ENCODE measurements at places on chromosomes 2 and 18. TPM values are rescaled to one million over a fixed set of nuclear protein-coding genes. Genes with fewer than 3 reads are reported as not detected.

CCDC121 gene
- total RNA-seq: 1.4 TPM

ZSCAN30 gene
- 13.2 TPM for total RNA-seq

- DNase-seq: peak; percentile 51
Measured at GRCh38 chr2:168978461-168978861, 52.7 kb downstream of the ABCB11 start.

SERPINB13 gene
- total RNA-seq: not detected

GRCh38 chr2:47323009-47323821 lies 79.7 kb upstream of the MSH2 start:
- DNase-seq: peak; percentile 60

CAPN14 gene
- 1.0 TPM for total RNA-seq

DNA sequence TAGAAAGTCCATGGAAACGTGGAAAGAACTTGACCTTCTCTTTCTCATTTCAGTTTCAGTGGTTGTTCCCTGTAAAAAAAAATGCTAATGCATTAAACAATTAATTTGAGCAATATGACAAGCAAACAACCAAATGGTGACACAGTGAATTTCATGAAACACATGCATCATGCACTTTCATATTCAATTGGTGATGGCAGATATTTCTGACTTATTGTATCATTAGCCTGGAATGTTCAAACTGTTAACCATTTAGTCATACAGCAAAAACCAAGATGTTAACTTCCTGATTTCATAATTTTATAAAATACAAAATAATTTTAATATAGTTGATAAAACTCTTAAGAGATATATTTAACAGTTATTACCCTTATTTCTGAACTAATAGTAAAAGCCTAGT lies 85.5 kb downstream of the SCN1A start:
- DNase-seq: no peak

DNA sequence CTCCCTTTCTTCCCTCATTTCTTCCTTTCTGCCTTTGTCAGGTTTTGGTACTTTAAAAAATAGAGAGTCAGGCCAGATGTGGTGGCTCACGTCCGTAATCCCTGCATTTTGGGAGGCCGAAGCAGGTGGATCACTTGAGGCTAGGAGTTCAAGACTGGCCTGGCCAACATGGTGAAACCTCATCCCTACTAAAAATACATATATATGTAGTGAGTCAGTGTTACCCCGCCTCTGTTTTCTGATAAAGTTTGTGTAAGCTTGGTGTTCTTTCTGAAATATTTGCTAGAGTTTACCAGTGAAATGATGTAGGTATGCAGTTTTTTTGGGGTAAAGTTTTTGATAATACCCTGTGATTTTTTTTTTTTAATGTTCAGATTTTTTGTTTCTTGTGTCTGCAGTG lies 58.8 kb downstream of the DGKD start:
- peak; percentile 72 for DNase-seq

- no peak for DNase-seq
Measured at GRCh38 chr2:218003281-218003944, 618 bp upstream of the TNS1 start.

GPR155 gene
- 2.5 TPM for total RNA-seq

TMEM17 gene
- total RNA-seq: 2.1 TPM

DNA sequence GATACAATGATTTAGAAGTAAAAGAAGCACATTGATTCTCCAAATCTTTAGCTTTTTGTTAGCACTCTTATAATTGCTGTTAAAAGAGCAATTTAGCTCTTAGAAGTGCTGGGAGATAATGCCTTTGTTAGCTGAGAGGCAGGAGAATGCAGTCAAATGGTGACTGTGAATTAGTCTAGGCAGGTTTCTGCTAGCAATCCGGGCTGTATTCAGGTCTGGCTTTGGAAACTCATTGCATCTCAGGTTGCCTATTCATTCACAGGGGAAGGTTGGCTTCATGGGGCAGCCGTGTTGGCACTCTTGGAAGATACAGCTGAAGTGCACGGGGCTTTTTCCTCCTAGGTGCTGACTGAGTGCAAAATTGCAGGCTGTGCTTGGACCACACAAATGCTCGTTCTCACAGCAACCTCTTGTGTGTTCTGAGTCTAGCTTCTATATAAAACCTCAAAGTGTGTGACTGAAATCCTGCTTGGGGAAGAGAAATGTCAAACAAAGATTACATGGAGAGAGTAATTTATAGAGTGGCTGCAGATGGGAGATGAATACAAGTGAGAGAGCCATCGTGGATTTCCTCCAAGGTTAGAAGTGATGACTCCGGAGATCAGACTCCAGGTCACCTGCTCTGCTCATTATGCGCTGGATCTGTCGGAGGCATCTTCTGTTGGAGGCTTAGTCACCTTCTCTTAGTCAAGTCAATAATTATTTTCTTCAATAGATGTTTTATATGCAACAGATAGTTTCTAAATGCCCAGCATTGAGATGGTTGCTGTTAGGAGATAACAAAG lies 167.8 kb downstream of the PMAIP1 start:
- peak; percentile 70 for DNase-seq

- no peak for DNase-seq
Measured at GRCh38 chr2:118911936-118912335, 30.1 kb upstream of the MARCO start.

- DNase-seq: no peak
Measured at GRCh38 chr2:85926931-85927661, 38.3 kb upstream of the ST3GAL5 start.

GRCh38 chr2:12001621-12002020 lies 255.2 kb downstream of the LPIN1 start:
- DNase-seq: no peak

L3MBTL4 gene
- 0.05 TPM for total RNA-seq

TMEM178A gene
- total RNA-seq: 3.9 TPM

DNA sequence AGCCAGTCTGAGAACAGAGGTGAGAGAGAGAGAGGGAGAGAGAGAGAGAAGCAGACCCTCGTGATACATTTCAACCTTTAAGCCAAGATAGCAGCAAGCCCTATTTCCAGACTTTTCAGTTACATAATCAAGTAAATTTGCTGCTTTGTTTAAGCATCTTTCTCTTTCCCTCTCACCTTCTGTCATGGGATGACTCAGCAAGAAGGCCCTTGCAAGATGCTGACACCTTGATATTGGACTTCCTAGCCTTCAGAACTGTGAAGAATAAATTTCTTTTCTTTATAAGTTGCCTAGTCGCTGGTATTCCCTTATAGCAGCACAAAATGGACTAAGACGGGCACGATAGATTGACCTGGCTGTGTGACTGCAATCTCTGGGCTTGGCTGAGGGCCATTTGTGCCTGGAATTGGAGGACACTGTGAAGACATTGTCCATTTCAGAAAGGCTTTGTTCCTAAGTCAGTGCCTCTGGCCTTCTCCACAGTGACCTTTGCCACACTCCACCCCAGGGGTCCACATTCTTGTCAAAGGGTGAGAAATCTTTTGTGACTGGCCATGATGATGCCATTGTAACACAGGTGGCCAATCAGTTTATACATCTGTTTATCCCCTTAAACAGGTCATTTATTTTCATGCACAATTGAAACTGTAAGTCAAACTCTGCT lies 51.3 kb upstream of the ITSN2 start:
- DNase-seq: no peak

- no peak for DNase-seq
Measured at GRCh38 chr2:239318151-239318611, 82.6 kb downstream of the HDAC4 start.

DNA sequence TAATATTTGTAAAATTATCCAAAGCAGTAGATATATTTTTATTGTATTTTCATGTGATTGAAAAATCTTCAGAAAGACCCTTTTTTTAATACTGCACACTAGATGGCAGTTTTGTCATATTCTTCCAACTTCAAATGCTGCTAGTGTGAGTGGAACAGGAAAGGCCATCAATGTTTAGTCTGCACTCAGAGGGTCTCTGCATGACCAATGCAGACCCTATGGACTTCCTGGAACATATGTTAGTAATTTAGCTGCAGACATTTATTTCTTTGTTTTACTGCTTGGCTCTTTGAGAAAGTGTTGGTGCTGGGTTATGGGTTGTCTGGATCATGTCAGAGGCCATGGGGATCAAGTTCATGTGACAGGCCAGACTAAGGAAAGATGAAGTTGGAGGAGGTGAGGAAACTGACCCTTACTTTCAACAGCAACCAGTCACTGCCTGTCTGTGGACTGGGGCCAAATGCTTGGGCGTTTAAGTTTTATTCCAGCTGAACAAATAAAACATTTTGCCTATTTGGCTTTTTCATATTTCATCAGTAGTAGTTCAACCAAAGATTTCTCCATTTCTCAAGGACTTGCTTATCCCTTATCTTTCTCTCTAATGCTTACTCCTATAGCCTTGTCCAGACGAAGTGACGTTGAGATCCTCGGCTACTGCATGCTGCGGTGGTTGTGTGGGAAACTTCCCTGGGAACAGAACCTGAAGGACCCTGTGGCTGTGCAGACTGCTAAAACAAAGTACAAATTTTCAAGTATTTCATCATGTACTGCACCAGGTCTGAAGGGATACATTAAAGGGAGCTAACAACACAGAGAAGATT lies 84.8 kb downstream of the VRK2 start:
- no peak for DNase-seq

SEPTIN10 gene
- 74.5 TPM for total RNA-seq

RAPGEF4 gene
- 0.47 TPM for total RNA-seq

GRCh38 chr2:147524912-147525311 lies 319.9 kb upstream of the ACVR2A start:
- no peak for DNase-seq

DNA sequence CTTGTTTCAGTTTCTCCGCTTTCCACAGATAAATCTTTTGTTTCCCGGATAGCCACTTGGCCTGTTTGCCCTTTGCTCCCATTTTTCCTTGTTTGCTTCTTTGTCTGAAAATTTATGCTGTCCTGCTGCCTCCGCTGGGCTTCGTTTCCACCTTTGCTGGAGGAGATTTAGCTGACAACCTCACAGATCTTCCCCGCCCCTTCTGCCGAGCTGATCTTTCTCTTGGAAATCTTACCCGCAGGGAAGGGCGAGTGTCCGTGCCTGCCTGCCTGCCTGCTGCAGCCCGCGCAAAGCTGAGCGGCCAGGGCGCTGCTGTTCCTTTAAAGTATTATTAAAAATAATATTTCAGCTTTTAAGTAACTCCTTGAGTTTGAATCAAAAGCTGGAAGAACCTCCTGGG lies 1.4 kb upstream of the XRCC5 start:
- DNase-seq: no peak

GRCh38 chr2:343355-343754 lies 55.5 kb upstream of the ALKAL2 start:
- no peak for DNase-seq

TDRD15 gene
- total RNA-seq: not detected

DNA sequence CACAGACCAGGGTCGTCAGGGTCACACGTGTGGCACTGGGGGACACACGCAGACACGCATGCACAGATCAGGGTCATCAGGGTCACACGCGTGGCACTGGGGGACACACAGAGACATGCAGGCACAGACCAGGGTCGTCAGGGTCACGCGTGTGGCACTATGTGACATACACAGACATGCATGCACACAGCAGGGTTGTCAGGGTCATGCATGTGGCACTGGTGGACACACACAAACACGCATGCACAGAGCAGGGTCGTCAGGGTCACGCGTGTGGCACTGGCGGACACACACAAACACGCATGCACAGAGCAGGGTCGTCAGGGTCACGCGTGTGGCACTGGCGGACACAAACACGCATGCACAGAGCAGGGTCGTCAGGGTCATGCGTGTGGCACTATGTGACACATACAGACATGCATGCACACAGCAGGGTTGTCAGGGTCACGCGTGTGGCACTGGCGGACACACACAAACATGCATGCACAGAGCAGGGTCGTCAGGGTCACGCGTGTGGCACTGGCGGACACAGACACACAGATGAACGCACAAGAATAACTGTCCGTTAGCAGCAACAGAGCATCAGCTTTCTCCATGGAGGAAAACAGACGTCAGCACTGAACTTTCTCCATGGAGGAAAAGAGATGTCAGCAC lies 34.9 kb downstream of the HDAC4 start:
- DNase-seq: no peak

DRC1 gene
- total RNA-seq: not detected

REG3G gene
- total RNA-seq: not detected

GRCh38 chr2:226953826-226954225 lies 118.0 kb downstream of the RHBDD1 start:
- DNase-seq: no peak

DNA sequence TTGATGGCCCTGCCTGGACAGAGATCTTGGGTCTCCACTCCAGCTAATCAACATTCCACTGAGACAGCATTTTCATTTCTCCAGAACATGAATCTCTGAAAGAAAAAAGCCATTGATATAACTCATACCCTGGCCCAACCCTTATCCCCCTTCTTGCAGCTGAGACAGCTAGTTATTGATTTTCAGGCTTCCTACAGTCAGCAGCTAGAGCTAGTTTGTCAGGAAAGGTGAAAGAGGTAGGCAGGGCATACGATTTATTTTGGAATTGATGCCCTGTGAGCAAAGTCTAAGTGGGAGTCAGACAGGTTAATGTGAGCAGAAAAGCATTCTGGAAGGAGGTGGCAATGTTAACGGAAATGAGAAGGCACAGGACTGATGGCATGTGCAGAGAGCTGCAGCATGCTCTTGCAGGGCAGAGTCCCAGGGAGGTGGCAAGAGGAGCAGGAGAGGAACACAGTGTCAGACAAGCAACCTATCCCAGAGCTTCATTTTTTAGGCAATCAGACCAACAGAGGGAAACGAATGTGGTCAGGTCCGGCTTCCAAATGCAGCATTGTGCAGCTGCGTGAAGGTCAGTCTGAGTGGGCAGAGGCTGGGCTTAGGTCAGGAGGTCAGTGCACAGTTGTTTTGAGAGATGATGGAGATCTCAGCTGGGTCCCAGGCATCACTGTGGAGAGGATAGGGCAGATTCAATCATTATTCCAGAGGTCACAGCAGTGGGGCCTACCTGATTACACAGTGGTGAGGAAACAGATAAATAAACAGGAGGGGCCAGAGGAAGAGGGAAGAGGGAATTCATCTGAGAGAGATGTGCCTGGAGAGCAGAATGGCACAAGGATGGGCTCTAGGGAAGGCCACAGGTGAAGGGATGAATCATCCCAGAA lies 134.8 kb downstream of the CMPK2 start:
- DNase-seq: no peak

DNA sequence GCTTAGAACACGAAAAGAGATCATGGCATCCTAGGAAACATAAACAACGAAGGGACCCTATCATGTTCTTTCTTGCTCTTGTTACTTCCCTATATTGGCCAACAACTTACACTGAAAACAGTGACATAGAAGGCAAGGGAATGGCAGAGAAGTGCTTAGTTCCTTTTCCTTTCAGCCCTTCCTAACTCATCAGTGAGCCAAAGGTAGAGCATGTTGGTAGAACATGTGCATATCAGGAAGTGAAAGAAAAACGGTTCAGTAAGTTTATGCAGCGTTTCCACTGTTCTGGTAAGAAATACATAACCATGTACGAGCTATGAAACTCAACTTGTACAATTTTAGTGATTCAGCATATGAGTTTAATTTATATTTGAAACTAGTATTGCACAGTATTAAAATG lies 21.7 kb downstream of the AKAIN1 start:
- DNase-seq: no peak

PID1 gene
- 3.0 TPM for total RNA-seq

KHK gene
- total RNA-seq: 0.37 TPM

NXPH2 gene
- not detected for total RNA-seq

GRCh38 chr2:2016651-2017311 lies 272.5 kb upstream of the PXDN start:
- no peak for DNase-seq

GRCh38 chr2:187547353-187547979 lies 6.8 kb downstream of the TFPI start:
- DNase-seq: peak; percentile 97

- peak; percentile 88 for DNase-seq
Measured at GRCh38 chr2:162029287-162029901, 44.6 kb downstream of the DPP4 start.

GRCh38 chr2:210562502-210563080 lies 6.2 kb downstream of the CPS1 start:
- no peak for DNase-seq
